ENCODE measurements at places on chromosomes 3 and 15. TPM values are rescaled to one million over a fixed set of nuclear protein-coding genes. Genes with fewer than 3 reads are reported as not detected.

DNA sequence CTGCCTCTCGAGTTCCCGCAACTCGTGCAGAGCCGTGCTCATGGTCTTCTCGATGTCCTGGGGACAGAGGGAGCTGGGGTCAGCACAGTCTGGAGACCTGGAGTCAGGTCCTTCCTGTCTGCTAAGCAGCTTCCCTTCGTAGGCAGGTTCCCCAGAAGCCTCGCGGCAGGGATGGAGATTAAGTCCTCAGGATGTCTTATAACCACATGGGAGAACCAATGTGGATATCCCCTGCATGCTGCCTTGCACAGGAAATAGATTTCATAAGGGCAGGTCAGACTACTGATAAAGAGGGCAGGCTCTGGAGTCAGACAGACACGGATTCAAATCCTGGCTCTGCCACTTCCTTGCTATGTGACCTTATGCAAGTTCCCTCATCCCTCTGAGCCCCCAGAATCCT, 22.6 kb upstream of the RAD18 start:
- H3K36me3 ChIP-seq: no peaks in the 10 kb centered on the region
- H3K4me3 ChIP-seq: no peak overlapping the region
- no peak for DNase-seq
- no peaks in the 10 kb centered on the region for H3K27me3 ChIP-seq

Gene ZBED2
- 6.4 TPM for total RNA-seq

GRCh38 chr3:140870351-140870750, 71.3 kb upstream of the SLC25A36 start:
- H3K27ac ChIP-seq: no peak overlapping the region
- DNase-seq: no peak
- H3K4me3 ChIP-seq: no peak overlapping the region
- H3K27me3 ChIP-seq: no peaks in the 10 kb centered on the region

DNA sequence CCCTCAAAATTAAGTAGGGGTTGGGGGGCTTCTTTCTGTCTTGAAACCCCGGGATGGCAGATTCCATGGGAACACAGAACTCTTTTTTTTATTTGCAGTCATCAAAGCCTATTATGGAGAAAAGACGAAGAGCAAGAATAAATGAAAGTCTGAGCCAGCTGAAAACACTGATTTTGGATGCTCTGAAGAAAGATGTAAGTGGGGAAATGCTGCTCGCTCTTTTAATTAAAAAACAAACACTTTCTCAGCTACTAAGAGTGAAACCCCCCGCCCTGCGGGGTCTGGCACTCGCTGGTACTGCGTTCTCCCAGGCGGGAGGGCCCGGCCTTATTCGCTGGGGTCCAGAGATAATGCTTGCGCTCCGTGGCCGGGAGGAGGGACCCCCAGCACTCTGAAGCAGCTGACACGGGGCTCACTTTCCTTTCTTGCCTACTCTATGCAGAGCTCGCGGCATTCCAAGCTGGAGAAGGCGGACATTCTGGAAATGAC, 615 bp downstream of the HES1 start:
- peak overlapping the region; percentile 80 for H3K27ac ChIP-seq
- no peaks in the 10 kb centered on the region for H3K36me3 ChIP-seq
- H3K4me3 ChIP-seq: peak overlapping the region; percentile 68

Gene C3orf22
- total RNA-seq: not detected

- H3K27me3 ChIP-seq: no peaks in the 10 kb centered on the region
- H3K27ac ChIP-seq: no peak overlapping the region
- H3K4me1 ChIP-seq: no peaks in the 10 kb centered on the region
Observed at GRCh38 chr3:110667216-110667615, 404.4 kb upstream of the NECTIN3 start.

- no peaks in the 10 kb centered on the region for H3K36me3 ChIP-seq
- H3K27ac ChIP-seq: peak overlapping the region; percentile 52
- H3K4me1 ChIP-seq: peaks cover 24% of the 10 kb centered on the region
- no peak for DNase-seq
- H3K4me3 ChIP-seq: no peak overlapping the region
- no peaks in the 10 kb centered on the region for H3K27me3 ChIP-seq
Observed at GRCh38 chr15:101445562-101446517, 43.7 kb downstream of the PCSK6 start.

DNA sequence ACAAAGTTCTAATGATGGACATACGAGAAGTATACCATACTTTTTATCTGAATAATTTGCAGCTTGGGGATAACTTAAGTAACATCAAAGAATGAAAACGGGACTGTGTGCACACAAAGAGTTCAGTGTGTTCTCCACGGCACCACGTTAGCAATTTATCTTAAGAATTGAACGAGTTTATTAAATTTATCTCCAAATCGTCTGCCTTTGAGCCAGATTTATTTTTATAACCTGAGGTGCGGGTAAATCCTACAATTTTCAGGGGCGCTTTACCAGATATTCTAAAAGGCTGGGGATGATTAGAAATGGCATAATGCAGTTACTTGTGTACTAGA, 3.5 kb downstream of the CHD2 start:
- DNase-seq: no peak
- H3K36me3 ChIP-seq: peaks cover 11% of the 10 kb centered on the region
- no peaks in the 10 kb centered on the region for H3K27me3 ChIP-seq
- H3K4me1 ChIP-seq: peaks cover 42% of the 10 kb centered on the region
- H3K27ac ChIP-seq: peak overlapping the region; percentile 99

DNA sequence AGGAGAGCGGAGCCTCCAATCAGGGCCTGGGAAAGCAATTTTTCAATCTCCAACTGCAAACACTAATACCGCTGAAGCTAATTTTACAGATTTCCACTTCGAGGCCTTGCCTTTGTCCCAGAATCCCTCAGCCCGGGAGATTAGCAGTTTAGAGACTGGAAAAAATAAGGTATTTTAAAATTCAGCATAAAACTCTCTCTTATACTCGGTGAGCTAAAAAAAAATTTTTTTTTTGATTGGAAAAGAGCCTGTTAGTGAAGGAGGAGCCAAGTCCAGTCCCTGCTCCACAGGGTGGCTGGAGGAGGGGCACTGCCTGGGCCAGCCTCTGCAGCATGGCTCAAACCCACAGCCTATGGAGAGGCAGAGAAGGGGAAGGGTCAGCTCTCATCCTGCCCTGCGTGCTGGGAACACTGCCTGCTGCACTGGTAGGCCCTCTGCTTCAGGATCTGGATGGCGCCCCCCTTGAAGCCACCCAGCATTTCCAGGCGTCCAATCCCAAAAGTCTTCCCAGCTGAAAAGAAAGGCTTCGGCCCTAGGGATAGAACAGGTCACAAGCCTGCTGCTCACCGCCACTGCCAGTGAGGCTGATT, 48.9 kb downstream of the CACNA2D2 start:
- no peak overlapping the region for H3K27ac ChIP-seq
- H3K4me3 ChIP-seq: no peak overlapping the region
- no peak for DNase-seq
- H3K36me3 ChIP-seq: no peaks in the 10 kb centered on the region
- H3K4me1 ChIP-seq: peaks cover 19% of the 10 kb centered on the region
- no peaks in the 10 kb centered on the region for H3K27me3 ChIP-seq

DNA sequence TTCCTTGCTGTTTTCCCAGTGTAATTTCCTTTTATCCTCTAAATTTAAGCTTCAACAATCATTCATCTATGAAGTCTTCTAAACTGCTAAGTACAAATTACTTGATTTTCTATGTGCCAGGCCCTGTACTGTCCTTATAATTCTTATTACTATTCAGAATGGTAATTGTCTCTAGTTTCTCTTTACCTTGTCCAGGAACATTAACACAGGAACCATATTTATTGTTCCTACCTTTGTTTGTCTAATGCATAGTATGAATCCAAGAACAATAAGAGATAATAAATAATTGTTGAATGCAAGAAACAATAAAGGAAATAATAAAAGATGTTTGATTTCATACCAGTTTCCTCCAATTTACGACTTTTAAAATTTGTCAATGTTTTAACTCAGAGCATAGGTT, 1083.2 kb downstream of the ROBO2 start:
- no peak overlapping the region for H3K4me3 ChIP-seq
- H3K27ac ChIP-seq: no peak overlapping the region
- no peak for DNase-seq
- no peaks in the 10 kb centered on the region for H3K27me3 ChIP-seq
- H3K4me1 ChIP-seq: no peaks in the 10 kb centered on the region
- H3K36me3 ChIP-seq: no peaks in the 10 kb centered on the region

- H3K27me3 ChIP-seq: peaks cover 96% of the 10 kb centered on the region
- peaks cover 35% of the 10 kb centered on the region for H3K4me1 ChIP-seq
- DNase-seq: peak; percentile 56
- H3K4me3 ChIP-seq: peak overlapping the region; percentile 60
Observed at GRCh38 chr3:128491941-128492670, 895 bp downstream of the GATA2 start.

Gene MINAR1
- 0.26 TPM for total RNA-seq

DNA sequence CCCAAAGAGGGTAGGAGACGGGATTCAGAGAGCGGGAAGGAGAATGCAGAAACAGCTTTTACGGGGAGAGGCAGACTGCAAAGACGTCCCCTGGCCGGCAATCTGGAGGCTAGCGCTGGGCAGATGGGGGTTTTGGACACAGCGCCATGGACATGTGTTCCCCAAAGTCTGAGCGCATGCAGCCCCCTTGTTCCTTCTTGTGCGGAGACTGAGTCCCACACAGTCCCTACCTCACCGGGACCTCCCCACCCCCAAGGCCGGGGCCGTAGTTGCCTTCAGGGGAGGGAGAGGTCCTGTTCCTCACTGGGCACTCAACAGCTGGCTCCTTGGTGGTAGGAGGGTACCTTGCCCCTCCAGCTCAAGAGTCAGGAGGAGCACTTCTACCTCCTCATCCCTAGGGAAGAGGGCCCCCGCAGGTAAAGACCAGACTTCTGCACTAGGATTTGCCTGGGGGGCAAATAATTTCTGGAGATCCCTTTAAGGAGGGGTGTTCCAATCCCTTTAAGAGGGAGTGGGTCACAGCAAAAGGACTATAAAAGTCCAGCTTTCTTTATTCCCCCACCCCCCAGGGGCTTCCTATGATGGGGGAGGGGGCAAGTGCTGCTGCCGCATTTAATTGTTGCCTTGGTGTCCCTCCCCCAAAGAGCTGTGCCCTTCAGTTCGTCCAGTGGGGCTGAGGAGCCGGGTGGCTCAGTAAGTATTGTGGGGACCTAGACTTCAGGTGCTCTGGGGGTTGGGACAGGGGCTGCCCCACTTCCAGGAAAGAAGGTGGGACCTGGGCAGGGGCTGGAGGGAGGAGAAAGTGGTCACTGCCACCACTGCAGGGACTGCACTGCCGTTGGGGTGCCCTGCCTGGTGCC, 3.6 kb upstream of the BAHD1 start:
- no peak for DNase-seq
- H3K36me3 ChIP-seq: no peaks in the 10 kb centered on the region
- H3K4me1 ChIP-seq: peaks cover 24% of the 10 kb centered on the region

DNA sequence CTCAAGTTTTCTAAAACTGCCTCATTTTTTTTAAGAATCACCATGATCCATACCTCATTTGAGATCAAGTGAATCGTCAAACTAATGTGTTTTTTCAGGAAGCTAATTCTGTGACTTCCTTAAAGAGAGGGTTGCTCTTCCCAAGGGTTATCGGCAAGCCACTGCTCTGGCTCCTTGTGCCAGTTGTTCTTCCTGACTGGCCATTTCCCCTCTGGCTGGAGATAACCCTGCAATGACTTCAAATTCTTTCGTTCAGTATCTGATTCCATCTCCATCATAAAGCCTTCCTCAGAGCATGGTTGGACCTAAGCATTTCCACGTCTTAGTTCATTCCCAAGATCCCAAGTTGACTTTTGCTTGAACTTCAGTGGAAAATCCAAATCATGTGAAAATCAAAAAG, 167.1 kb downstream of the MECOM start:
- H3K4me1 ChIP-seq: no peaks in the 10 kb centered on the region
- no peaks in the 10 kb centered on the region for H3K36me3 ChIP-seq

DNA sequence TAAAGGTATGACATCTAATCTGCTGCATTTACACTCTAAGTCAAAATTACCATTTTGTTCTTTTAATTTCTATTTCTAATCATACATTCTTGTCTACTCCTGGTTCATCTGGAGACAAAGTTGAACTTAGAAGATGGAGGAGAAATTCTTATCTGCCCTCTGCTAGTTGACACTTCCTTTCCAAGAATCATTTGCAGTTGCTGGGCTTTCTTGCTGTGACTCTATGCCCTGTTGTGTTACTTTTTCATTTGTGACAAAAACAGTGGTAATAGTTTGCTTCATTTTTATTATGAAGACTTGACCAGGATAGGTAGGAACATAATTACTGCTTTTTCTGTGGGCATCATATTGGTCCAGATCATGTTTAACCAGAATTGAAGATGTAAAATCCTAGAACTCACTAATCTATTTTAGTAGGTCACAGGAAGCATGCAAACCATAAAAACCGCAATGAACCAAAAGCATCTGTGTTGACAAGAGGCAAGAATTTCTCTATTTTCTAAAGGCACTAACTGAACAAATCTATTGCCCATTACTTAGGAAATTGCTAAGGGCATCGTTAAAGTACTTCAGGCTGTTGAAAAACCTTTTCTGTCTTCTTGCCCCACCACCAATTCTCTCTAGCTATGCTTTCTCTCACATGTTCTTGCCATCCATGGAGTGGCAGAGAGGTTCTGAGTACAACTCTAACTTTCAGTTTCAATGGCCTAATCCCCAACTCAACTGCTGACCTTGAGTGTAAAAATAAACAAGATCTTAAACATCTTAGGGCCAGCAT, 4.2 kb upstream of the CCR2 start:
- H3K27me3 ChIP-seq: no peaks in the 10 kb centered on the region
- DNase-seq: no peak
- H3K27ac ChIP-seq: no peak overlapping the region
- H3K36me3 ChIP-seq: no peaks in the 10 kb centered on the region
- no peaks in the 10 kb centered on the region for H3K4me1 ChIP-seq

Gene BLM
- total RNA-seq: 1.5 TPM

DNA sequence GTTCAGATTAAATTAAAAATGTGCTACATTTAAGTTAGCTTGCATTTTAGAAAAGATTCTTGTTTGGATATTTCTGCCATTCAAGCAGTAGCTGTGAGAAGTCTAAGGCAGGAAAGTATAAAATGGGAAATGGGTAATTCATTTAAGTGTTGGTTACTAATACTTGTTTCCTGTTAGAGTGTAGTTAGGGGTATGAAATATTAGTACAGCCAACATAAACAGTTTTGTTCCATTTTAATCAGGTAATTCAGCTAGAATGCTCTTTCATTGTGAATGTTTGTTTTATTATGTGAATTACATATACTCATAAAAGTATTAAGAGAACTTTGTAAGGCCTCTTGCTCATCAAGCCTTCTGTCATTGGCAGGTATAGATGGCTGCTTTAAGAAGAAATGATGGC, 19.9 kb downstream of the TATDN2 start:
- H3K27ac ChIP-seq: no peak overlapping the region
- no peak for DNase-seq
- H3K27me3 ChIP-seq: no peaks in the 10 kb centered on the region
- H3K36me3 ChIP-seq: peaks cover 77% of the 10 kb centered on the region
